ENCODE measurements at places on chromosomes 6 and 20. TPM values are rescaled to one million over a fixed set of nuclear protein-coding genes. Genes with fewer than 3 reads are reported as not detected.

- DNase-seq = peak; percentile 20
- H3K4me1 ChIP-seq = peaks cover 17% of the 10 kb centered on the region
- H3K4me3 ChIP-seq = no peak overlapping the region
- H3K27ac ChIP-seq = no peak overlapping the region
Observed at GRCh38 chr20:10853176-10853575, 179.4 kb upstream of the JAG1 start.

GRCh38 chr20:62239278-62239879 lies 1.1 kb downstream of the OSBPL2 start:
- no peaks in the 10 kb centered on the region for H3K27me3 ChIP-seq
- no peak overlapping the region for H3K27ac ChIP-seq

DNA sequence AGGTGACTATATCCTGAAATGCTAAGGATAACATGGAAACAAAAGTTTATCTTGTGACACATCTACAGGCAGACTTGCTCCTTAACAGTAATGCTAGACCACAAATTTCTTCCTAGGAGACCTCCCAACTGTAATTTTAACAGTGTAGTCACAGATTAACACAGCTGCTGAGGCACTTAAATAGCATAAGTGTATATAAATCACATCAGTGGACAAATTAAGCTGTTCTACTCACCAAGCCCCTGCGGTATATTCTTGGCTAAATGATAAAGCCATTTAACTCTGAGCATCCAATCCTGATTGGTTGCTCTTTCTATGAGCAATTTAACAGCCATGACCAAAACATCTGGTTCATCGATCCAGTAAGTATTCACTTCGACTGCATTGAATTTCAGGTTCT lies 73.3 kb upstream of the LYRM2 start:
- H3K4me3 ChIP-seq = no peak overlapping the region
- peaks cover 39% of the 10 kb centered on the region for H3K36me3 ChIP-seq
- no peak overlapping the region for H3K27ac ChIP-seq
- no peak for DNase-seq
- no peaks in the 10 kb centered on the region for H3K4me1 ChIP-seq

GRCh38 chr20:1805161-1805581 lies 90.0 kb upstream of the SIRPA start:
- no peaks in the 10 kb centered on the region for H3K27me3 ChIP-seq
- no peak for DNase-seq
- no peak overlapping the region for H3K27ac ChIP-seq
- H3K36me3 ChIP-seq = no peaks in the 10 kb centered on the region
- H3K4me3 ChIP-seq = no peak overlapping the region

- no peaks in the 10 kb centered on the region for H3K4me1 ChIP-seq
- H3K27ac ChIP-seq = no peak overlapping the region
- H3K4me3 ChIP-seq = no peak overlapping the region
- no peaks in the 10 kb centered on the region for H3K36me3 ChIP-seq
- no peak for DNase-seq
Observed at GRCh38 chr20:54017846-54018245, 52.5 kb downstream of the BCAS1 start.

BMP7 gene
- total RNA-seq = 15.3 TPM

SEL1L2 gene
- total RNA-seq = not detected

Measured in astrocyte (in vitro differentiated cells and primary cell).